ENCODE measurements at places on chromosomes 11 and 22.
A peak's percentile ranks its signal among the peaks of the same experiment; 100 is the strongest.

GRCh38 chr22:45775569-45776312, 104.1 kb downstream of the ATXN10 start:
- no peak for DNase-seq

DNA sequence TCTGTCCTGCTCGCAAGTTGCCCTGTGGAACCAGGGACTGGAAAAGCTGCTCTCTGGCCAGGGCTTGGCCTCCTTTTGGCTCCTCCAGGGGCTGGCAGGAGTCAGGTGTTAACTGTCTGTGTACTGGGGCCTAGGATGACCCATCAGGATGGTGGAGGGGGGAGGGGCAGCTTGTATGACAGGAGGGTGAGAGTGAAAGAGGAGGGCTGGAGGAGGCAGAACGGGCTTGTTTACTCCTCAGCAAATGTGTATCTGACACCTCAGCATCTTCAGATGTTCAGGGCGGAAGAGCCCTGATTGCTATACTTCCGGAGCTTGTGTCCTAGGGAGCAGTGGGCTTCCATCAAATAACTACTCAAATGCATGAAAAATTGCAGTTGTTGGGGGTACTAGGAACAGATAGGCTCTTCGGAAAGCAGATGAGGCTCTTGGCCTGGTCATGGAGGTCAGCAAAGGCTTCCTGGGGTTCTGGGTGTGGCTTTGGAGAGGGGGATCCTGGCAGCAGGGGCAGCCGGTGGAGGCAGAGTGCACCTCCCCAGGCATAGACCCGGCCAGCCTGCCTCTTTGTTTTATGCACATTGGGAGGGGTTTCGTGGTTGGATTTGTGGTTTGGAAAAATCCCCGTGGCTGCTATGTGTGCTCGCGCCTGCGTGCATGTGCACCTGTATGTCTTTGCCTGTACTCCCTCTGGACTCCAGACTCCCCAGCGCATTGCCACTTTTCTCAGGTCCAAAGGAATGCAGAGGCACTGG, 31.2 kb downstream of the CD82 start:
- peak; percentile 87 for DNase-seq

DNA sequence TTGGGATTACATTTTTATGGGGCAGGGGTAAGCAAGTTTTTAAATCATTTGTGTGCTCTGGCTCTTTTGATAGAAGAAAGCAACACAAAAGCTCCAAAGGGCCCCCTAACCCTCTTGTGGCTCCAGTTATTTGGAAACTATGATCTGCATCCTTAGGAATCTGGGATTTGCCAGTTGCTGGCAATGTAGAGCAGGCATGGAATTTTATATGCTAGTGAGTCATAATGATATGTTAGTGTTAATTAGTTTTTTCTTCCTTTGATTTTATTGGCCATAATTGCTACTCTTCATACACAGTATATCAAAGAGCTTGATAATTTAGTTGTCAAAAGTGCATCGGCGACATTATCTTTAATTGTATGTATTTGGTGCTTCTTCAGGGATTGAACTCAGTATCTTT, 10.1 kb downstream of the RAG1 start:
- DNase-seq = no peak

DNA sequence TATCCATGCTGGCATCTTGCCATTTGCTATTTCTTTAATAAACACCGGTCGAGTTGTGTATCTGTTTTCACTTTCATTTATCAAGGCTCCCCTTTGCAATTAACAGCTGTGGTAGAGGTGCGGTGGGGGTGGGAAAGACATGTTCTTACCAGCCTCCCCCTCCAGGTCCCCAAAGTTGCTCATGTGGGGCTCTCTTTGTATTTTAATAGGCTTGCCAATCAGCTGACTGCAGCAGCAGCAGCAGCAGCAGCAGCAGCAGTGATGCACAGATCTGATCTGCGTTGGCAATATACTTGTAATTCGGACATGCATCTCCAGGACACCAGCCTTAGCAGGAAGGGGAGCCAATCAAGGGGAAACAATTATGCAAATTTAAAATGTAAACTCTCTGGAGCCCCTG, 40.3 kb upstream of the E2F8 start:
- no peak for DNase-seq

DNA sequence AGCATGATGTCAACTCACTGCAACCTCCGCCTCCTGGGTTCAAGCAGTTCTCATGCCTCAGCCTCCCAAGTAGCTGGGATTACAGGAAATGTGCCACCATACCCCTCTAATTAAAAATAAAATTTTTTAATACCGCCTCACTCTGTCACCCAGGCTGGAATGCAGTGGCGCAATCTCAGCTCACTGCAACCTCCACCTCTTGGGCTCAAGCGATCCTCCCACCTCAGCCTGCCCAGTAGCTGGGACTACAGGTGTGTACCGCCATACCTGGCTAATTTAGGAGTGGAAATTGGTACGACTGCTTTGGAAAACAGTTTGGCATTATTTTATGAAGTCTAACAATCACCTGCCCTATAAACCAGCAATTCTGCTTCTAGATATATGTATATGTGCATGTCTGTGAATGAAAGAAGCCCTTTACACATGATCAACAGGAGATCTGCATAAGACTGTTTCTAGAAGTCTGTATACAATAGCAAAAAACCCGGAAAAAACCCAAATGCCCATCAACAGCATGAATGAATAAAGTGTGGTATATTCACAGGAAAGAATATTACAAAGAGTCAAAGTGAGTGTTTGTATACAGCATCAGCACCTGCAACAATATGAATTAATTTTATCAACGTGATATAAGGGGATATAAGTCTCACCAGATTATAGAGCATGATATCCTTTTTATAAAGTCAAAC, 16.0 kb downstream of the SLC35F2 start:
- DNase-seq = no peak

DNA sequence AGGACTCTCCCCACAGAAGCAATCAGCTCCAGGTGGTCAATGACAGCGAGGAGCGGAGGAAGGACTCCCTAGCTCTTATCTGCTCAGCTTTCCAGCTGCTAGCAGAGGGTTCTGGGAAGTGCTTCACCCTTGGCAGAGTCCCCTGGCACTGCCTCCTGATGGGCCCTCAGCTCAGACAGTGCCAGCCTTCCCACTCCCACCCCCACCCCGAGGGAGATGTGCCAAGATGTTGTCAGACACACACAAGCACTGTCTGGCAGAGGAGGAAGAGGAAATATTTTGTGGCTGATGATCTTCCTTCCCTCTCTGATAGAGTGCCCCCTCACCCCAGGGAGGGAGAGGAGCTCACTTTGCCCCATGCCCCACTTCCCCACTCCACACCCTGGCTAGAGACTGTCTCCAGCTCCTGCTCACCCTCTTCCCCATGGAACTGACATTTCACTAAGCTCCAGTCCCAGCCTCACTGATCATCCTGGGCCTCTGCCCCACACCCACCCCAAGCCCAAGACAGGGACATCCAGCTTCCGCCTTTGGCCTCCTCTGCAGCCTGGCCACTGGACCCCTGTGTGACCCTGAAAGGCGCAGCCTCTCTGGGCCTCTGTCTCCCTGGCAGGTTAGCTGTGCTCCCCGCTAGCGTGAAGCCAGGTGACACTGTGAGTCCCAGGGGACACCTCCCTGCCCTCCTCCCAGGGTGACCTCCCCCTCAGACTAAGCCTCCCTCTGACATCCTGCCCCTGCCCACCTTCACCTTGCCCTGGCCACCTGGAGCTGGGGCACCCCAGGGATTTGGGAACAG, 44.5 kb downstream of the SLCO2B1 start:
- no peak for DNase-seq

- no peak for DNase-seq
These were observed 732.3 kb downstream of the BRD1 start for GRCh38 chr22:49095366-49095765.

GRCh38 chr11:83661491-83662350, 375.6 kb upstream of the CCDC90B start:
- no peak for DNase-seq

GRCh38 chr22:29765905-29766631, 739 bp downstream of the ZMAT5 start:
- DNase-seq = peak; percentile 2

DNA sequence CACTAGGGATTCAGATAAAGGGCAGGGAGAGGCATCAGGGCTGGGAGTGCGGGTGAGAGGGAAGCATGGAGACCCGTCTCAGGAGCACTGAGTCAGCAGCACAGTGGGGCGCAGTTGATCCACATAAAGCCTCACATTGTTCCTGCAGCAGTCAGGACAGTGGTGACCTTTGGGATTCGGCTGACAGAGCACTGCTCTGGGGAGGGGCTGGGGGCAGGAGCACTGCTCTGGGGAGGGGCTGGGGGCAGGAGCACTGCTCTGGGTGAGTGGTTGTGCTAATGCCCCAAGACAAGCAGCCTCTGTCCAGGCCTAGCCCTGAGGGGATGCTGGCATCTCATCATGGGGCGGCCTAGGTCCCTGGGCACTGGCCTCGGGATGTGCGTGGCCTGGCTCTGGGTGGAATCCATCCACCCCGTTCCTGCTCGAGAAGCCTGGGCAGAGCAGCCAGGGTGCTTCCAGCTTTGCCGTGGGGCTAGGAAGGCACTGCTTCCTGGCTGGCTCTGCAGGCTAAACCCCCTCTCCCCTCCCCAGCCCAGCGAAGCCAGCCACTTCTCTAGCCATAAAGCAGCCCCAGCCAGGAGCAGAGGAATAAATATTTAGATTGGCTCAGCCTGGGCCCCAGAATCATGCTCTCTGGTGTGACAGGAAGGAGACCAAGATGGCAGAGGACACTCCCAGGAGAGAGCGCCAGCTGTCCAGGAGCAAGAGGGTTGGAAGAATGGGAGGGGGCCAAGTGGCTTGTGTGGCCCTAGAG, 7.3 kb downstream of the OAF start:
- no peak for DNase-seq

- no peak for DNase-seq
These were observed 232.7 kb downstream of the TENM4 start for GRCh38 chr11:79208126-79208525.

- no peak for DNase-seq
These were observed 160.0 kb downstream of the NTM start for GRCh38 chr11:131530407-131530806.

DNA sequence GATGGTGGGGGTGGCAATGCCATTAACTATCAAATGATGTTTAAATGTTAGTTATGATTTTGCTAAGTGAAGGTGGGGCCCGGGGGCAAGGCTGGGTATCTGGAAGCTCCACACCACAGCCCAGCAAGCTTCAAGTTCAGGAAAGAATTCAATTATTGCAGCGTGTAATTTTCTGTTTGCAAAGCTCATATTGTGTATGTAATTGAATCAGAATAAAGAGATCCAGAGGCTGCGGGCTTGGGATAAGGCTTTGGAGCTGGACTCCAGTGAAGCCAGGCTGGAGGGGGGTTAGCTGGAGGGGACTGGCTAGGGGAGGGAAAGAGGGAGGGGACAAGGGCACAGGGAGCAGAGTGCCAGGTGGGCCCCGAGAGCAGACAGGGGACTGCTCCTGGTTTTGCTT, 557.1 kb upstream of the CADM1 start:
- DNase-seq = no peak

GRCh38 chr22:33465554-33465953, 407.4 kb upstream of the SYN3 start:
- no peak for DNase-seq

DNA sequence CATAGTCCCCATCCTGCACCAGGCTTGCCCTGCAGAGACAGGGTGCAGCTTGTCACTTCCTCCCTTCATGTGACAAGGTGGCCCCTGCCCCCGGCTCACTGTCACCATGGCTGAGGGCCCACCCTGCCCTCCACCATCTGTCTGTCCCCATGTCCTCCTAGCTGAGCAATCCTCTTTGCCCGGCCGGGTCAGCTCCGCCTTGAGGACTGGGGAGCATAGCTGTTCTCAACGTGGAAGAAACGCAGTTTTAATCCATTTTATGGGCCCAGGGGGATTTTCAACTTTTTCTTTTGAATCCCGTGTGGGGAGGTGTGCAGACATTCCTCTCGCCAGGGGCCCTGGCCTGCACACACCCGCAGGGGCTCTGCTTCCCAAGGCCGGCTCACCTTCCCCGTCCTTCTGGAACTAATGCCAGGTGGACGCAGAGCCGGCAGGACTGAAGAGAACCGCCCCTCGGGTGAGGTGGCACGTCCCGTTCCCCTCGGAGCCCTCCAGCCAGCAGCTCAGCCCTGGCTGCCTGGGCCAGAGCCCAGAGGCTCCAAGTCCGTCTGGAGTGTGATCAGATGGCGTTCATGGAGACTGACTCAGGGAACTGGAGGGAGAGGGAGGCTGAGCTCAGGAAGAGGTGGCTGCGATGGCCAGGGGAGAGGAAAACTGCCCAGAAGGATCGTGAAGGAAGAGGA, 1108.7 kb downstream of the BRD1 start:
- DNase-seq = no peak

DNA sequence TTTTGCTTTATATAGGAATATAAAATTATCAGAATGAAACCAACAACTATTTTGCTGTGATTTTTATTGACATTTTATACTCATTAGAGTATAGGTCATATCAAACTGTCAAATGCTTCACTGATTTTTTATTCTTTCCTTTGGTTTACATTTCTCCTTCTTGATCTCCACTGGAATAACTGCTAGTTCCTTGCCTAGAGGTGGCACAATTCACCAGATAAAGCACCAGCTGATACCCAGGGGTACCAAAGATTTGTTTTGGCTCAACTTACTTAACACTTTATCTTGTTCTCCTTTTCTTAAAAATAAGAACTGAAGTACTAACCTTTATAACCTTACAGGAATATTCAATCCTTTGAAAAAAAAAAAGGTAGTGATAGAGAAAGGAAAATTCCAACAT, 725.1 kb upstream of the CHORDC1 start:
- DNase-seq = no peak

DNA sequence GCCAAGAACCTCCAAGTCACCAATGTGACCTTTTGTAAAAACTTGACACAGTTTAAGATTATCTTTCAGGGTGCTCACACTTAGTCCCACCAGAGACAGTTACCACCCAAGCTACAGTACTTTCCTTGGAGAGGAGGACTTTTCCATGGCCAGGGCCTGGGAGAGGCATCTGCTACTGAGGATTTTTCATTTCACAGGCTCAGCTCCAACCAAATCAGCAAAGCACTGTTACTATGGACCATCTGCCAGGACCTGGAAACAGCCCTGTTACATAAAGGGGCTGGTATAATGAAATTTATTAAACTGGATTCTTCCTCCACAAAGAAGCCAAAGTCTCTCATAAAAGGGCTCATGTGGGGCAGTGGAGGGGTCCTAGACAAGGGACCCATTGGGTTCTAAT, 38.6 kb downstream of the SERGEF start:
- DNase-seq = no peak

DNA sequence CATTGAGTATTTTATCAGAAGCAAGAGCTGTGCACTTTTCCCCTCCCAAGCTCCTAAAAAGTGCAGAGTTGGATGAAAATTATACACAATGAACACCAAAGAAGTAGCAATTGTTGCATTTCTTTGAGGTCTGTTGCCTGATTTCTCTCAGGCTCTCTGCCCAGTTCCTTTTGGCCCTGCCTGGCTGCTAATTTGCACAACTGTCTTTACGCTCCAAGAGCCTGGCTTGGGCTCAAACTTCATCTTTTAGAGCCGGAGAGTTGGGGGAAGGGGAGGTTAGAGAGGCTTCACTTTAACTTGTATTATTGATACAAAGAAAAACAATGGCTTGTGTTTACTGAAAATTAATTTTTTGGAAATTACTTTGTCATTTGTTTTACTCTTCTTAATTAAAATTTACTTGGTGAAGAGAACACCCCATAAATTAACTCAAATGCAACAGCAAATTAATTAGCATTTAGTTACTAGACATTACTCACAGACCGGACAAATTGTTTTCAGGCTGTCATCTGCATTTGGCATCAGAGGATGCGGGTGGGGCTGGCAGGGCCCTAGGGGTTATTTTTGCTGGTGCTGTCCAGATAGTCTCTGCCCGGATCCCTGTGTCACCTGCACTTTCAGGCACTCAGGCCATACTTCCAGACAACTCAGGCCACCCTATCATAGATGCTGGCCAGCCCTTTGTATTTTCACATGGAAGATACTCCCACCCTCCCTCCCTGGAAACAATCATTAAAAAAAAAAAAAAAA, 407.3 kb downstream of the NXPE2 start:
- no peak for DNase-seq

GRCh38 chr11:129248618-129249017, 56.5 kb upstream of the ARHGAP32 start:
- no peak for DNase-seq

Data from activated T-helper 1 cell treated with anti-CD3 and anti-CD28 coated beads, Interleukin-12 subunit alpha, Interleukin-12 subunit beta, Interleukin-2, Interleukin-4 antibody, amounts not matched to agents 30 ng/mL and 10 ng/mL and 1 ng/mL, durations not matched to agents 14 hours and 24 hours and 36 hours (primary cell).